ENCODE measurements at places on chromosomes 5 and 9.

- no peak for DNase-seq
Measured at GRCh38 chr5:77449981-77450380, 42.1 kb downstream of the WDR41 start.

DNA sequence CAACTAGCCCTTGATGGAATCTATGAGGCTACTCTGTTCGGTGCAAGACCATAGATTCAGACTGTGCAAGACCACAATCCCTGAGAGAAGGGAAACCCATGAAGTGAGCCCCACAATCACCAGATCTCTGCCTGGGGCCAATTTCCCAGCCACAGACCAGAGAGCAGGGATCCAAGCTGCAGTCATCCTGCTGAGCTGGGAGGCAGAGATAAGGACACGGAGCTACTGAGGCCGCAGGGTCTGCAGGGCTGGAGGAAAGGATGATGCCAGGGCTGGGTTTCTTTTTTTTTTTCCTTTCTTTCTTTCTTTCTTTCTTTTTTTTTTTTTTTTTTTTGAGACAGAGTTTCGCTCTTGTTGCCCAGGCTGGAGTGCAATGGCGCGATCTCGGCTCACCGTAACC, 47.7 kb upstream of the FUBP3 start:
- no peak for DNase-seq

DNA sequence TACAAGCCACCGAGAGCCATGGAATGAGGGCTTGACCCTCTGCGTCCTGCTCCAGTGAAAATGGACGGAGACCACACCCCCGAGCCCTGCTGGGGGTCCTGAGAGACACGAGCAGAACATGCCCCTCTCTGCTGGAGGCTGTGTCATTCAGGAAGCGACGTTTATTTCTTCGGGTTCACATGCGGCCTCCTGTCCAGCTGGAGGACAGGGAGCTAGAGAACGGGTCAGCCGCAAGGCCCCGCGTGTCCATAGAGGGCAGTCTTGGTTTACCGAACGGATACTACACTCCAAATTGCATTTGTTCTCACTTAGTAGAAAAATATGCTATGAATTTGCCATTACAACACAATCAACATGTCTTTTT, 36.1 kb downstream of the MRPL36 start:
- peak; percentile 16 for DNase-seq

GRCh38 chr9:4228606-4229005, 71.3 kb downstream of the GLIS3 start:
- no peak for DNase-seq

- no peak for DNase-seq
Measured at GRCh38 chr5:14486486-14486885, 95.1 kb upstream of the OTULINL start.

- DNase-seq: peak; percentile 56
Measured at GRCh38 chr5:180315762-180316212, 23.9 kb upstream of the MAPK9 start.

- no peak for DNase-seq
Measured at GRCh38 chr9:108663422-108663821, 192.4 kb downstream of the ACTL7B start.

GRCh38 chr5:115626445-115626823, 598 bp upstream of the TMED7 start:
- DNase-seq: no peak

DNA sequence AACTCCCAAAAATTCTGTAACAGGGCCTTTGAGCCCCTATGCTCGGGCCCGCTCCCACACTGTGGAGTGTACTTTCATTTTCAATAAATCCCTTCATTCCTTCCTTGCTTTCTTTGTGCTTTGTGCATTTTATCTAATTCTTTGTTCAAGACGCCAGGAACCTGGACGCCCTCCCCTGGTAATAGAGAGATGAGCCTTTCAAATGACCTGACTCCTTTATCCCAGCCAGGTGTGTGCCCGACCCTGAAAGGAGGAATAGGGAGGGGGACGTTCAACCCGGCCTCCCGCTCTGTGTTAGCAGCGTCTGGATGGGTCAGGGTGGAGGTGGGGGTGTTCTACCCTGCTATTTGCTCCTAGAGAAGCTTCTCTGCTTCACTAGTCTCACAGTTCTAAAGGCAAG, 53.9 kb downstream of the FXN start:
- no peak for DNase-seq

GRCh38 chr5:159304961-159305595, 25.2 kb downstream of the IL12B start:
- DNase-seq: no peak

DNA sequence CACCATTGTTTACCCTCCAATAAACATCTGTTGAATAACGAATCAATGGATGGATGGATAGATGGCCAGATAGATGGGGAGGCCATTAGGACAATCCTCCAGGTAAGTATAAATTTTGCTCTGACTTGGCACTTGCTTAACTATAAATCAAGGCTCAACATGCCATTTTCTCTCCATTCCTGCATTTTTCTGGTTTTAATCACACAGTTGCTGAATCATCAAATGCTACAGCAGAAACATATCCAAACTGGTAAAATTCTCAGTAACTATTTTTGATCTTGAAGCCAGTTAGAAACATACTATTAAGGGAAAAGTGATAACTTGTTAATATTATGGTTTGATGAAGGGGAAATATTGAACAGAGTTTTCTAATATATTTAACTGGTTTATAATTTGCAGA, 71.5 kb upstream of the MTAP start:
- no peak for DNase-seq

- no peak for DNase-seq
Measured at GRCh38 chr9:116493183-116493860, 193.8 kb upstream of the TRIM32 start.

DNA sequence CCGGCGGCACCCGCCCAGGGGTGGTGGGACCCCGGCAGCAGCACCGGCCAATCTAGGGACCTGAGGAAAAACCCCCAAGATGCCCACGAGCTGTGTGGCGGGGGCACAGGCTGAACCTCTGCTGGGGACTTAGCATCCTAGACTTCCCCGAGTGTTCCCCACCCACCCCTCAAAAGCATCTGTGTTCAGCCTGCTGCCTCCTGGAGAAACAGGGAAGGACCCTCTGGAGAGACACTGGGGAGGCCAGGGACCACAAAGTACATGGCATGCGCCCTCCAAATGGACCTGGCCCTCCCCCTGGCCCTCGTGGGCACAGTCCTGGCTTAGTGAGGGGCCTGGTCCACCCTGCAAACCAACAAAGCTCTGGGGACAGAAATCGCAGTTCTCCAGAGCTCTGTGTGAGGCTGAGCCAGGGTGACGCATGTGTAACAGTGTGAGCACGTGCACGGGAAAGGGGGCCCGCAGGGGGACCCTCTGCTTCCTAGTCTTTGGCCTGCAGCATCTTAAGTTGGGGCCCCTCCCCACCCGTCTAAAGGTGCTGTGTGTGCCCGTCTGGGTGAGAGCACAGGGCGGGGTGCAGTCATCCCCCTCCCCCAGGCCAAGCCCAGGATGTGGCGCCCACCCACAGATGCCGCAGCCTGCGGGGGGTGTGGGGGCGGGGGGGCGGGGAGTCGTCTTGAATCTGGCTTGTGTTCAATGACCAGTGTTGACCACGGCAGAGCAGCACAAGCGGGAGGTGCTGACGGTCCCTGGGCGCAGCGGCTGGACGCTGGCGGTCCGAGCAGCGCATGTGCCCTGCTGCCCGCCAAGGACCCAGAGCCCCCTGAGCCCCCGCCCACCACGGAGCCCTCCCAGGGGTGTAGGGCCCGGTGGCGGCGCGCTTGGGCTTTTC, 672 bp upstream of the KCNT1 start:
- DNase-seq: no peak

- no peak for DNase-seq
Measured at GRCh38 chr5:174667526-174667925, 56.9 kb upstream of the MSX2 start.

DNA sequence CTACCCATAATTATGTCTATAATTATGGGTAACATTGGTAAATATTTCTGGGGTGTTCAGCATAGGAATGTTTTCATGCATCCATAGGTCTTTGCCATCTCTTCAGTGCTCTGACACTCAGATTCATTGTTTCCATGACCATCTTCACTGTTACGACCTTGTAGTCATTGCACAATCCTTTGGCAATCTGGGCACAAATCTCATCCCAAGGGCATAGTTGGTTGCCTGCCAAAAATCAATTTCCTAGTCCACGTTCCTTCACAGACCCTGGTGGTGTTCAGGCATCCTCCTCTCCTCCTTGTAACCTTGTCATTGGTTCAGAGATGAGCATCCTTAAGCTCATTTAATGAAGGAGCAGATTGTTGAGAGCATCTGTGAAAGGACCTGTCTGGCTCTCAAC, 1400.7 kb downstream of the CDH12 start:
- no peak for DNase-seq

DNA sequence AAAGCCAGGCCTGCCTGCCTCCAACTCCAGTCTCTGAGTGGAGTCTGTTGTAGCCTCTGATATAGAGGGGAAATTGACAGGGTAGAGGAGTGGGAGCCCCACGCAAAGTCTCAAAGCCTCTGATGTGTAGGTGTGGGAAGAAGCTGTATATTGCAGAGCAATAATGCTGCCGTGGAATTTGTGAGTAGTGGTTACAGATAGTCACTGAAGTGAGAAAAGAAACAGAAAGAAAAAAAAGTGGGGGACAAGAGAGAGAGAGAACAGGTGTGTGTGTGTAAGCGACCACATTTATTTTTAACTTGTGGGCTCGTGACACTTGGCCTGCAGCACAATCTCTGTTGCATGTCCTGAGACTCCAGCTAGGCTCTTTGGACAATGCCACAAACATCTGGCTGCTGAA, 227.8 kb downstream of the NSG2 start:
- no peak for DNase-seq

DNA sequence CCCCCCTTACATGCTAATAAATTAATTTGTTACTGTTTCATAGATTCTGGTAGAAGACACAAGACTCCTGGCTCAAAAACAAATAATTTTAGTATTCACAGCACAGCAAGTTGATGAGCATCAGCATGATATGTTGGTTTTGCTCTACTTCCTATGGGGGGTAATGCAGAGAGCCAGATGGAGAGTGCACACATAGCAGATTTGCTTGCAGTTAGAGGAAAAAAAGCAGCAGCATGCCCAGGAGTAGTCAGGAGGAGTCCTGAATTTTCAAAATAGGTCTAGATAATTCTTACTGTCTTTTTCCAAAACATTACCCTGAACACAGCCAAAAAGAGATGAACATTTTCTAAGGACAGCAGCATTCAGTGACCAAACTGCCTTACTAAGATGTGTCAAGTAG, 261.3 kb downstream of the COX7C start:
- DNase-seq: no peak

DNA sequence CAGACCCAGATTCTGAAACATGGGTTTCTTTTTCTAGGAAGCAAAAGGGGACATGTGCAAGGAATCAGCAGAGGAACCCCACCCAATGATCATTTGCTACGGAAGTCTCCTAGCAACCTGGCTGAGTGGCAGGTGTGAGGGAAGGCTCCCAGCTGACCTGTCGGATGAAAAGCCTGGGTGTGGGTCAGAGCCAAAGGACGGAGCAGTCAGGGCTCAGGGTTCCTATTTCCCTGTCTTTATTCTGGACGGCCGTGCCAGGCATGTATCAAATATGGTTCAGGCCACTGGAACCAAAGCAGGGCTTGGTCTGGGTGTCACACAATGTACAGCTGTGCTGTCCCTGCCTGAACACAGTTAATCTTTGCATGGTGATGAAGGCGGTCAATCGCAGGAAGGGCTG, 20.1 kb downstream of the STK10 start:
- no peak for DNase-seq

DNA sequence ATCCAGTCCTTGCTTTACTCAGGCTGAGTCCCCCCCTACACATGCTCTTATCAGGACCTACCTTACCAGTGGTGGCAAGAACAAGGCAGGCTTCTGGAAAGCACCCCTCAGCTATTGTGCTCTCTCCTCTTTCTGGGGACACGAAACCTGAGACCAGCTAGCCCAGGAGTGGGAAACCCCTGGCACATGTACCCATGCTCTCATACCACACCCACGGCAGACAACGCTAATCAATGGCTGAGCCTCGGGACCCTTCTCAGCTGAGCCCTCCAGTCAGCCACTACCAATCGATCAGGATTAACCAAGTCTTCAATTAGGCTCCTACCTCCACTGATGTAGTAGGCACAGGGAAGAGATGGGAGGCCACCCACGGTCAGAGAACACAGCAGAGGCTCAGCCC, 65.1 kb downstream of the VAV2 start:
- DNase-seq: no peak

DNA sequence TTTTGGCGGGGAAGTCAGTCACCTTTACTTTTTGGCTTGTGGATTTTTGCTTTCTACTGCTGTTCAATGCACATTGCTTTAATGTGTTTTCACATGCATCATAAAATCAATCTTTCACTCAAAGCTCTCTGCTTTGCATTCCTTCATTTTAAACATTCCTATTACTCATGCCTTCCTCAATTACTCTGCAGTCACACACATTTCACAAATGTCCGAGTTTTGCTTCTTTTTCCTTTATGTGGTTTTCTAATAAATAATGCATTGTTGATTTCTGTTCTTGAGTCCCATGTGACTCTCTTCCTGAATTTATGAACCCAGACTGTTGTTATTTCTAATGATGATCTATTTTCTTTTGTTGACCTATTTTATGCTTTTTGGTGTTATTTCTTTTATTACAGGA, 82.3 kb upstream of the EPB41L4B start:
- no peak for DNase-seq

DNA sequence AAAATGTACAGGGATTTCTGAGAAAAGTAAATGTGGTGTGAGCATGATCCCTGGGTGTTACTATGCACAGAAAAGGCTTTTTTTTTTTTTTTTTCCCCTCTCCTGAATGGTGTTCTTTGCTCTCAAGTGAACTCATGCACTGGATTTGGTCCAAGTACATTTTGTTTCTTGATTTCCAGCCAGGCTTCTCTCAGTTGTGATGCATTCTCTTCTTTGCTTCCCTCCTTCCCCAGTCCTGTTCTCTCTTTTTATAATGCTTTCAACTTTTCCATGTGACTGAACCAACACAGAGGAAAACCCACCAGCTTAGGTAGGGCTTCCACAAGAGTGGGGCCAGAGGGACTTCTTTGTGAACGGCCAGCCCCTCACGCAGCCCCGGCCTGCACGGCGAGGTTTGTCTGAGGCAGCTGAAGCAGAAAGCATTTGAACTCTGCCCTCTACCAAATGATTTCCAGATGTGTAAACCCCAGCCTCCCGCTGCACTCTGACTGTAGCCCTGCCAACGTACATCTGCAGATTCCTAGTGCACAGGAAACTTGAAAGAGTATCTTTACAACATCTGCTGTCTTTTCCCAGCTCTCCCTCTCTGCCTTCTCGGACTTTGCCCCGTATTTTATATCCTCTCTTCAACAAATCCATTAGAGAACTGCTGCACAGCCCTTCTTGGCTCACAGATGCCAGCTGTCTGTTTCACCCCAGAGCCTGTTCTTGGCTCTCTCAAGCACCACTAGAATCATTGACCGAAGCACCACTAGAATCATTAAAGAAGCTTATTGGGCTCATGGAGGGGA, 71.8 kb upstream of the CD180 start:
- DNase-seq: peak; percentile 95

DNA sequence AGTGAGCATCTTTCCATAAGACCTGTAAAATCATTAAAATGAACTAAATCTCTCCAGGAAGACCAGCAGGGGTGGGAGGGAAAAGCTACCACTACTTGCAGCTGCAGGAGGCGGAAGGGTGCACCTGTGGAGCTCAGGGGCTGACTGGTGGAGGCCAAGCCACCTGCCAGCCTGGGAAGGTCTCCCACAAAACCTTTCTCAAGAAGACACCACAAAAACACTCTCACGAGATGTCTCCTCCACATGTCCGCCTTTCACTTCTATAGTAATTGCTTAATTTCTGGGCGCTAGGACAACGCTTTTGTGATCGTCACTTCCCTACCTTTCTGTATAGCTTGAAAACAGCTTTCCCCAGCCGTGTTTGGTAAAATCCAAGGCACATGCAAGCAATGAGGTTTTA, 114.4 kb downstream of the ROR2 start:
- DNase-seq: no peak

GRCh38 chr9:85510830-85511504, 230.8 kb downstream of the AGTPBP1 start:
- no peak for DNase-seq

Measured in globus pallidus (tissue), 1 donor.